ENCODE measurements at places on chromosomes 4 and X.

DNA sequence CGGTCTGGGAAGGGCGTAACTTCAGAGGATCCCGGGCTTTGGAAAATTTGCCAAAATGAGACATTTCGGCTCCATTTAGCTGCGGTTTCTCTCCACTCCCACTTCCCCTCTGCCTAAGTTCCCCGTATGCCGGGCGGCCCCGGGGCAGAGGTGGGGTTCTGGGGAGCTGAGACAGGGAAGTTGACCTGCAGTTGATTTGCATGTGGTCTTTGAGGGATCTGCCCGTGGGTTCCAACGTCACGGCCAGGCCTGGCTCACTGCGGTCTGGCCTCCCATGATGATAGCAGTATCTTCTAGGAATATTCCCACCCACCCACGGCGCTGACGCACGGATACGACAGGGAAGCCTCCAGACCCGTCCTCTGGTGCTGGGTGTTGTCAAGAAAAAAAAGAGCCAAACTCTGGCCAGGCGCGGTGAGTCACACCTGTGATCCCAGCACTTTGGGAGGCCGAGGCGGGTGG is 27.3 kb upstream of the CRLF2 start:
- no peak for DNase-seq

DNA sequence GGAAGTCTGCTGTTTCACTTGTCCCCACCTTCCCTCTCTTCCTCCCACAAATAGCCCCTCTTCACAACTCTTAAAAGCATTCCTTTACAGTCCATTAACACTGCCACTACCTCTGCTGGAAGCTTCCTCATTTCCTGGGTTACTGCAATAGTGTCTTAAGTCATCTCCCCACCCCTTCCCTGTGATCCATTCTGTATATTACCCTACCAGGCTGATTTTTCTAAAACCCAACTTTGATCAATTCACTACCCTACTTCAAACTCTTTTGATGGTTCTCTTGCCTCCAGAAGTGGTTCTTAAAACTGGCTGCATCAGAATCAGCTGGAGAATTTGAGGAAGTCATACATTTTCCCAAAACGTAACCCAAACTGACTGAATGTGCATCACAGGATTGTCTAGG is 8.8 kb upstream of the XIAP start:
- DNase-seq, result no peak

- DNase-seq, result no peak
Observed at GRCh38 chr4:158255727-158256324, 45.5 kb downstream of the TMEM144 start.

DNA sequence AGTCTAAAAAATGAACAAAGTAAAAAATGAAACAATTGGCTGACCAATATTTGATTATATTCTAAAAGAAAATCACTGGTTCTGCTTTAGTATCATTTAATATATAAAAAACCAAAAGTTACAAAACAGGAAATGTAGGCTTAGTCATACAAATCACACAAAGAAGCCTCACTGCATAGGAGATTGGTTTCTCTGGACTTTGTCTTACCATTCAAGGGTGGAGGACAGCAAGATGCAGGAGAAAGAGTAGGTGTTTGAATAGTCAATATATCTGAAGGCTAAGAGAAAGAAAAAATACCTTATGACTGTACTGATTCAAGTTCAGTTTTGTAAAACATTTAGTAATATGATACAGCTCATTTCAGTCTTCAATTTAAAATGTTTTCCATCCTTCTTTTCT is 28.6 kb upstream of the TAF9B start:
- DNase-seq, result no peak

DNA sequence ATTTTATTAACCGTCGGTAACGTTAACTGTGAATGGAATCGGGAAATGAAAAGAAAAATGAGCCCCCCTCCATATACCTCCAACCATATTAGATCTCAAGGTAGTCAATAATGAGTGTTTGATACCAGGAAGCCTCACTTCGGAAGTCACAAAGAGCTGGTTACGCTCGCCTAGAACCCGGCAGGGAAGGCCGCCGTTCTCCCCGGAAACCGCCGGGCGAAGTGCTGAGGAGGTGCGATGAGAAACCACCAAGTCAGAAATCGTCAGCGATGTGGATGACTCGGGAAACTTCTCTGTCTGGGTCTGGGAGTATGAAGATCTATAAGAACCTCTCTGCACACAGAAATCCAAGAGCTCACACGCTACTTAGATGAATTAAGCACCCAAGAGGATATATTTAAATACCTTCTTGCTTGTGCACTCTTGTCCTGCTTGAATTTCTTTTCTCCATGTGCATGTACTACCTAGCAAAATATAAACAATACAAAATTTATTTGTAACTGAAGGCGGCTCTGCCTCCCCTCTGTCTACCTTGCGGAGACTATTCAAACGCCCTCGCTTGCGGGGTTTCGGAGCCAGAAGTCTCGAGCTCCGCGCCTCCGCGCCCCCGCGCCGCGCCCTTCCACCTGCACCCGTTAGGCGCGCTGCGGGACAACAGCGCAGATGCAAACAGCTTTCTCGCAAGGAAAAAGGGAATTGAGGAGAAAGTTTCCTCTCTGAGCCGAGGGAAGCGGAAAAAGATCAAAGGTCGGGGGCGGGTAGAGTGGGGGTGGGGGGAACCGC is 17.8 kb downstream of the NKX6-1 start:
- DNase-seq, result no peak

DNA sequence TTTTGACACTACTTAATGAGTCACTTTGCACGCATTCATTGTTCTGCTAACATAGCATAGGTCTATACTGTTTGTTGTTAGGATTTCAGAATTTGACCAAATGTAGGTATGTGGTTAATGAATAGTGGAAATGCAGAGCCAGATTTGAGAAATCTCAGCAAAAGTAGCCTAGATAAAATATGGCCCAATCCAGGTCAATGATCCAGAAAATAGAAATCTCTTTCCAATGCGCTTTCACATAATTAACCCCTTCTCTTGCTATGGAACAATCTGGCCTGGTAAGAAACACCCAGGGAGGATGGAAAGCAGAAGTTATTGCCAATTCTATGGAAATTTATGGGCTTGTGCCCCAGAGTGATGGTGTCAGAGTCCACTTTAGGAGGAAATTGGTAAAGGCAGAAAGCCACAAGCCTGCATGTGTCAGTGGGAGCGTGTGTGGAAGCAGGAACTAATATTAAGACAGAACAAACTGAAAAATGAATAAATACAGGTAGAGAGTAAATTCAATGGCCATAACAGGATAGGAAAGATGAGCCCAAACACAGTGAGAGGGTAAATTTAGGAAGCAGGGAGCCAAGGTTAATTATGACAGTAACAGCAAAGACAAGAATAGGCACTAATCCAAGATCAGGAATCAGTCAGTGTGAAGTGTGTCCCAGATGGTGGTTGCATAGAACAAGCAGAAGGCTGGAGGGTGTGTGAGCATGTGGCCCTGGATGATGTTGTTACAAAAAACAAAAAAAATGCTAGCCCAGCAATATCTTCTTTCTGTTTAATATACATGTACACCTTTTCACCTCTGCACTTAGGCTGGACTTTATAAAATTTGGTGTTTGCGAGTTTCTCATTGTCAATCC is 102.9 kb downstream of the SYTL5 start:
- DNase-seq, result no peak

- no peak for DNase-seq
Observed at GRCh38 chr4:113623274-113623894, 138.2 kb downstream of the CAMK2D start.

GRCh38 chr4:37365888-37366287 is 121.3 kb downstream of the NWD2 start:
- no peak for DNase-seq

DNA sequence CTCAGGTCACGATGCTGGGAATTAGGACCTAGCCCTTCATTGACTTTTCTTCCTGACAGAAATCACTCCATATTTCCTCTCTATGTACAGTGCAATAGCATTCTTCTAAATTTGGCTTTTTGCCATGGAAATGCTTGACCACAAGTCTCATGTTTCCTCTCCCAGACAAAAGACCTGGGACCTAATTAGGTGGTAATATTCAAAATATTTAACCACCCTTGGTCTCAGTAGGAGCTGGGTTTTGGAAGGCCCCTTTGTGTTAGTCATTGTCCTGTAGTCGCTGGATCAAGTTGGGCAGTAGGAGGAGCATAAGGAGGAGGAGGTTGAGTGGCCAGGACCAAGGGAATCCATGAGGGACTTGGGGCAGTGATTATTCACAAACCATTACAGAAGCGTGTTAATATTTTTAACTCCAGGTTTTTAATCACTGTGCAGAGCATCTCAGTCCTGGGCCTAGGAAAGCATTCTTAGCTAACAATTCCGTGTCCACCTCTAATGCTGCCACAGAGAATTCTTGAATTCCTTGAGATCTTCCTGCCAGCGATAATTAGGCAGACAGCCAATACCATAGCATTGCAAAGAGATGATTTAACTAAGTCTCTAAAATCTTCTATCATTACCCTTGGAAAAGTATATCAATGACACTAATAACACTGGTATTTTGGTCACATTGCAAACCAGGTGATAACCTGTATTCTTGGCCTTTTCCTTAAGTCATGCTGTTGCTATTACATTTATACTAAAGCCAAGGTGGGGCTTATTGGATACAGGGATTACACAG is 25.0 kb upstream of the SHROOM4 start:
- no peak for DNase-seq

GRCh38 chr4:115664285-115664684 is 550.9 kb upstream of the NDST4 start:
- no peak for DNase-seq

- no peak for DNase-seq
Observed at GRCh38 chr4:156196722-156197121, 243.1 kb upstream of the CTSO start.

DNA sequence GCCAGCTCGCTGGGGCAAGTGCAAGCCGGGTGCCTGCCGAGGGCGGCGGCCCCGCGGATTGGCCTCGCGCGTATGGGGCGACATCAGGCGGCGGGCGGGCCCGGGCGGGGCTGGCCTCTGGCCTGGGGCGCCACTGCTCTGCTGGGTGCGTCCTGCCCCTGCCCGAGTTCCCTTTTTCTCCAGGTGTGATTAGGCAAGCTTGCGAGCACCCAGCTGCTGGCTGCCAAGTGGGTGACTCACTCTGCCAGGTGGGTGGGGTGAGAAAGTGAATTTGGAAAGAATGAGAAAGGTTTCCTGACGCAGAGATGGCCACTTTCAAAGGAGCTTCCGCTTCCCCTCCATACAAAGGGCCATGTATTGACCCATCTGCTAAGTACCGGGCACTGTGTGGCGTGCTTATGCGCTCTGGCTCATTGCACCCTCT is 32.5 kb downstream of the FGFBP1 start:
- DNase-seq, result no peak

DNA sequence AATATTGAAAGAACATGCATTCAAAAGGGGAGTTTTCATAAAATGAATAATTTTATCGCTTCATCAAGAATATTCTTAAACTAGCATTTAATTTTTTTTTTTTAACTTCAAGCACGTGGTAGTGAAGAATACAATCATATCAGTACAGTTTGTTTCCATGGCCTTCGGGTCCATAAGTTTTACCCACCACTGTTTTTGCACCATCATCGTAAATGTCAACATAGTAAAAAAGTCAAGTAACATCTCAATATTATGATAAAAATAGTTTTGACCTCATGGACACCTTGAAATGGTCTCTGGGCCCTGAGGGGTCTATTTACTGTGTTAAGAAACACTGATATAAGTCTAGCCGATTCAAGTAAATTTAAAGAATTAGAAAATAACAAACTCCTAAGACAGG is 80.2 kb downstream of the ANKRD17 start:
- DNase-seq, result no peak

DNA sequence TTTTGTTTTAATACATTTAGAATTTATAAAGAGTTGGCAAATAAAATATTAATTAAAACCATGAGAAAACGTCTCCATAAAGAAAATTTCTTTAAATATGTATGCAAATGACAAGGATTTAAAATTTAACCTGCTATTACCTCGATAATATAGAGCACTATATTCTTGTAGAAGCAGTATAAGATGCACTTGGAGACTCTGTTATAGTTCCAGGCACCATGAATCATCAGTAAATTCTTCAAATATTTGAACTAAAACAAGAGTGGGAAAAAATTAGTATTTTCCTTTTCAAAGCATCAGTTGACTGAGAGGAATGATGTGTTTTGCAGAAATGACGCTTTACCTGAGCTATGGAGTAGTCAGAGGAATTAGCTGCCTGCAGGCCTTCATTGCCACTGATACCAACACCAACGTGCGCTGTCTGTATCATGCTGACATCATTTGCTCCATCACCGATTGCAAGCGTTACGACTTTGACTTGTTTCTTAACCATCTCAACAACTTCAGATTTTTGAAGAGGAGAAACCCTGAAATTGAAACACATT is 67.3 kb downstream of the SHISA3 start:
- no peak for DNase-seq

- DNase-seq, result no peak
Observed at GRCh38 chr4:3392321-3392720, 49.4 kb upstream of the HGFAC start.

Data from stimulated activated CD8-positive, alpha-beta memory T cell treated with anti-CD3 and anti-CD28 coated beads, Interleukin-15, amount 100 ng/mL, for 4 hours (primary cell).